Activated CD4-positive, alpha-beta T cell treated with anti-CD3 and anti-CD28 coated beads, Interleukin-10, Interleukin-2, amounts not matched to agents 100 ng/mL and 50 ng/mL, durations not matched to agents 16 hours and 8 hours (primary cell): ENCODE measurements at places on chromosomes 13 and 19.

GRCh38 chr13:49540552-49540951 lies 44.8 kb downstream of the PHF11 start:
- no peak for DNase-seq

DNA sequence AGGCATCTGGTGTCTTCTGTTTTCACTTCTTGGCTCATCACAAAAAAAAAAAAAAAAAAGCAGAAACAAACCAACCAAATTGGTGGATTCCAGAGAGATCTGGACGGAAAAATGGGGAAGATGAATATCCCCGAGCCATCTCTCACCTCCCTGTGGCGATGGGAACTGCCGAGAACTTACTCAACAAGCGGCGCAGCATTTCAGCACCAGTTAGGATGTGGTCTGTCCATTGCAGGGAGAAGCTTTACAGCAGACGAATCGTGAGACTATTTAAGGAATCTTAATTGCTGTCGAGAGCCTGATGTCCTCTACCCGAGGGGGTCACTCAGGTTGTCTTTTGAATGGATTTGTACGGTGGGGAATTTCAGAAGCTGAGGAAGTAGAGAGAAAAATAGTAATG lies 17.3 kb upstream of the KDM4B start:
- no peak for DNase-seq

DNA sequence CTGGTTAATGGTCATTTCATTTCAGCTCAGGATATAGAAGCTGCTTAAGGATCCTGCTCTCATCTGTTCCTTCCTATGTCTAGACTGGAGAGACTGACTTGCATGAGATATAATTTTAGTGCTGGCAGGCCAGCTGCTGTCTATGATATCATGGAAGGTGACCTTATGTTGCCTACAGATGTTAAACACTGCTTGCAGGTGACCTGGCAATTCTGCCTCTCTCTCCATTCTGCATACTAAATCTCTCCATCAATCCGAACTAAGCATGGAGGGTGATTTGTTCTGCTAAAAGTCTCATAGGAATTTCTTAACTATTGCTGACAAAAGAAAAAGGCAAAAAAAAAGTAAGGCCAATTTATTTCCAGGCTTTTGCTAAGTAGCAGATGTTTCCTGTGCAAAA lies 81.0 kb downstream of the CCNA1 start:
- DNase-seq: no peak

- DNase-seq: no peak
Measured at GRCh38 chr19:4390567-4391305, 9.6 kb downstream of the SH3GL1 start.

- DNase-seq: no peak
Measured at GRCh38 chr19:33865306-33865705, 68.6 kb downstream of the KCTD15 start.

DNA sequence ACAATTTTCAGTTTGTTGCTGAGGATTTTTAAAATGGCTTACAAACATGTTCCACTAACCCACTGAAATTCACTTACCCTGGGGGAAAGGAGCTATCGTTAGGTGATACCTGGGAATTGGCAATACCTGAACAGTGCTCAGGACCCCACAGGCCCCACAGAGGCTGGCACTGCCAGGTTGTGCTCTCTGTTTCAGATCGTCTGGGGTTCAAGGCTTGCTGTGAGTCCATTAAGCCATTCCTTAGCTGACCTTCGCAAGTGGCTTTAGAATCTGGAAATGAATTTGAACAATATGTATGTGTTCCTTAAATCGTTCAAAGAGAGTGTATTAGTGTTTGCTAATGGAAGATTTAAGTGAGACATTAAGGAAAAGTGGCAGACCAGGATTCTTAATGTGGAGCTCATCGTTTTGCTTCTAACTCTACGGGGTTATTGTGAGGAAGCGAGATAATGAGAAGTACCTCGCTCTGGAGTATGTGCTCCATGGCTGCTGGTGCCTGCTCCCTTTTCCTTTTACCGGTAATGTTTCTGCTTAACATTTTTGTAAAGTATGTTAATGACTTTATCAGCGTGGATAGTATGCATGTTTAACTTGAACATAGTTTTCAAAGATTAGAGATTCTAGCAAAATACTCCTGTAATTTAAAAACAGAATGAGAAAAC lies 13.6 kb downstream of the KLF5 start:
- DNase-seq: no peak

- no peak for DNase-seq
Measured at GRCh38 chr19:55259540-55260210, 858 bp upstream of the PPP6R1 start.

DNA sequence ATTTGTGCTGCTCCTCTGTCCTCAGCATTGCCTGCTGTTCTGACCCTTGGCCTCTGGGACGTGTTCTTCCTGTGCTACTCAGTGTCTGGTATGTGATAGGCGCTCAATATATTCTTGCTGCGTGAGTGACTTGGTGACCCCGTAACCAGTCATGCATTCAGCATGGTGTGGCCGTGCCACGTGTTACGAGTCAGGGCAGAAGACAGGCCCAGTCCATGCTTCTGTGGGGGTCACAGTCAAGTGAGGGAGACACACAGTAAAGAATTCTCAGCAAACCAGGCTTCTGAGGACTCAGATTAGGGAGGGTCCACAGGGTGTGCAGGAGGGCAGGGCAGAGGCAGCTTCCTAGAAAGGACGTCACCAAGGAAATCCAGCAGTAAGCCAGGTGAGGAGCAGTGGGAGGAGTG lies 7.9 kb downstream of the PPP1R37 start:
- DNase-seq: no peak

GRCh38 chr13:113403255-113404104 lies 39.5 kb upstream of the GRTP1 start:
- no peak for DNase-seq

- DNase-seq: no peak
Measured at GRCh38 chr13:106568299-106569003, 514 bp upstream of the ARGLU1 start.

GRCh38 chr19:7997809-7998480 lies 7.5 kb downstream of the ELAVL1 start:
- DNase-seq: no peak

DNA sequence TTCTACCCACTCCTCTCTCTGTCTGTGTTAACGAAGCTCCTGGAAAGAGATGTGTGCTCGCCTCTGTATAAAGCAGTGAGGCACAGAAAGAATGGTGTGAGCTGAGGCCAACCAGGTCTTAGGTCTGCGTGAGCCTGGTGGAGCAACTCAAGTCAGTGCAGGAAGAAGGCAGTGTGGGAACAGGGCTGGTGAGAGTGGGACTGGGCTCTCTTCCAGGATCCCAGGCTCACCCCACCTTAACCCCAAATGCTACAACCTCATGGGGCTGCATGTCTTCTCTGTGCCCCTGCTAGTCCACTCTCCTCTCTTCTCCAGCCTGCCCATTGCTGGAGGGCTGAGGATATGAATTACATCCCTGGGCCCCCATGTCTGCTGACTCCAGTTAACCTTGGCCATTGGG lies 127.4 kb downstream of the DCT start:
- no peak for DNase-seq

DNA sequence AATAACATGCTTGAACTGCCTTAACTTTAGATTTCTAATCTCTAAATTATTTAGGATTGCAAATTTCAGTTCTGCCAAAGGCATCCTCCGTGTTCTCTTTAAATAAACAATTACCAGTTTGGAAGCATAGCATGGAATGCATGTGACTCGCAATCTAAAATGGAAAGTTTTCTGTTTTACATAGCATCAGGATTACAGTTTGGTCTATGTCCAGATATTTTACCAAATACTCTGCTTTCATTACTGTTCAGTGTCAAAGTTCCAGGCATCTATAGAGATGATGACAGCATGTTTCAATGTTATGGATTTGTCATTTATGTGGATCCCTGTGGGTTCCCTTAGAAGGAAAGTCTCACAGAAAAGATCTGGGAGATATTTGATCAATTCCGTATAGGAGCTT lies 16.8 kb downstream of the FLT1 start:
- DNase-seq: no peak

- no peak for DNase-seq
Measured at GRCh38 chr13:58202099-58202498, 570.6 kb downstream of the PCDH17 start.

GRCh38 chr13:27822873-27823311 lies 30.6 kb downstream of the GSX1 start:
- DNase-seq: no peak

GRCh38 chr13:25095851-25096453 lies at the start of gene PABPC3:
Gene PABPC3 (plus strand): TSS chr13:25096136. CDS start chr13:25096199, 63 bp downstream.
- DNase-seq: no peak

GRCh38 chr13:76630629-76631230 lies 255.5 kb downstream of the KCTD12 start:
- no peak for DNase-seq

DNA sequence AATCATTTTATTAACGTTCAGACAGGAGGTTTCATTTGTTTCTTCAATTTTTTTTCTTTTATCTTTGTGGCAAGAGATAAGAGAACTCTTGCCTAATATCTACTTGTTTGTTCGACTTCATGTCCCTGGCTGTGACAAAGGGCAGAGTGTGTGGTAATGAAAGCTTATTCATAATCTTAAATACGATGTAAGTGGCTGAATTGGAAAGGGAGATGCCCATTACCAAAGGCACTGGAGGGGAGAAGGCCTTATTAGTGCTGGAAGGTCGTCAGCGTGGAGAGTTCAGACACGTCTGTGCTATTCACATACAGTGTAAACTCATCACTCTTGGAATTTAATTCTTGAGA lies 54.0 kb downstream of the RFC3 start:
- DNase-seq: no peak

DNA sequence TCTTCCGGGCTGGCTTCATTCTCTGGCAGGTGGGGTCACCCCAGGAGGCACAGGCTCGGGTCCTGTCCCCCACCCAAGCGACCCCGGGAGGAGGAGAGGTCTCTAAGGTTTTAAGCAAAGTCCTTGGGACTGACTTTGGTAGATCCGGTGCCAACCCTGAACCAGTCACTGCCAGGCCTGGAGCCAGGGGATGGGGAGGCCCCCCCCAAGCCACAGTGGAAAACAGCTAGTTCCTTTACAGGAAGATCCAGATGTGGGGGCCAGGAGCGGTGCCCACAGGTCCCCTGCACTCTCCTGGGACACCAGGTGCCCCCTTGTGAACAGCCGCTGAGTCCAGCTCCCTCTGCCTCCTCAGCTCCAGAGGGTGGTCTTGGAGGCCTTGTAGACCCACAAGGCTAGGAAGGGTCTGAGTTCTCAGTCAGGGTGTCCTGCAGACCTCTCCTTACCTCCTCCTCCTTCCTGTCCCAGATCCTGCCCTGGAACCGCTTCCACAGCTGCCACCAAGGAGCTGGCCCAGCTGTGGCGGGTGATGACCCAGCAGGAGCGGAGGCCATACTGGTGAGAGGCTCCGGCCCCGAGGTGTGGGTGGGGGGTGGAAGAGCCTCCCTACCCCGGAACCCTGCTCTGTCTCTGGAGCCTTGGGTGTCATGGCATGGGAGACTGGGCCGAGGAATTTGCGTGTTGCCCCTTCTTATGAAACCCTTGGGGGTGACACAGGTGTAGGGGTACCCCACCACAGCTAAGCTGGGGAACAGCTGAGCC lies 6.0 kb downstream of the SIX5 start:
- no peak for DNase-seq

DNA sequence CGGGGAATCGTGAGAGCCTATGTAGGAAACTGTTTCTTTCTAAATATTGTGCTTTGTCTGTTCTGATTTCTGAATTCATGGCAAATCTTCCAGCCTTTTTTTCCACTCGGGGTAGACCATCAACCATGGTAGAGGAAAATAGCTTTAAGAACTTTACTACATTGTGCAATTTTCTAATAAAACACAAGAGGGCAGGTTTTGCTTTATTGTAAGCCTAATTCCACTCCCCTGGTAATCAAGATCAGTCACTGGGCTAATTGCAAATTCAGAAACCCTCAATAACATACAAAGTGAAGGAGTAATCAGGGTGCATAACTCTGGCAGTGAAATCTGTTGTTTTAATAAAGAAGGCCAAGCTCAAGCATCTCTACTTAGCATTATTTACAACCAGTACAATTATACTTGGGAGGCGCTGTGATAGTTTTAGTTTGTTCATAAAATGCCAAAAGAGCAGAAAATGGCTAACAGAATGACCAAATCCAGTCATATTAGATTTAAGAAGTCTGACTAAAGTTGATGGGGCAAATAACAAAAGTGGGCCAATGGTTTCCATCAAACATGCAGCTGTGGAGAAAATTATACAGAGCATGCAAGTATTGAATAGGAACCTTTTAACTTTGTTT lies 43.8 kb downstream of the DCT start:
- peak; percentile 55 for DNase-seq

DNA sequence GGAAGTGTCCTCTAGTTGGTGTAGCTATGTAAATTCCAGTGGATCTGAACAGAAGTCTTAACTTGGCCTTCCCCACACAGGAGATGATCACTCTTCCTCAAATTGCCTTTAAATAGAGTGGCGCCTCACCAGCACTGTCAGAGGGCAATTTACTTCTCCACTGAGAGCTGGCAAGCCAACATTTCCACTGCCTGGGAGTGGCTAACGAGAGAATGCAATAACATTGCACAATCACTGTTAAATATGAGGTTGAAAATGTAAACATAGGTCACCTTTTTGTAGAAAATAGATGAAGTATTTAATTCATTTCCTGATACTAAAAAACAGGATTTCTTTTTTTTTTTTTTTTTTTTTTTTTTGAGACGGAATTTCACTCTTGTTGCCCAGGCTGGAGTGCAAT lies 55.4 kb upstream of the UBL3 start:
- DNase-seq: no peak

DNA sequence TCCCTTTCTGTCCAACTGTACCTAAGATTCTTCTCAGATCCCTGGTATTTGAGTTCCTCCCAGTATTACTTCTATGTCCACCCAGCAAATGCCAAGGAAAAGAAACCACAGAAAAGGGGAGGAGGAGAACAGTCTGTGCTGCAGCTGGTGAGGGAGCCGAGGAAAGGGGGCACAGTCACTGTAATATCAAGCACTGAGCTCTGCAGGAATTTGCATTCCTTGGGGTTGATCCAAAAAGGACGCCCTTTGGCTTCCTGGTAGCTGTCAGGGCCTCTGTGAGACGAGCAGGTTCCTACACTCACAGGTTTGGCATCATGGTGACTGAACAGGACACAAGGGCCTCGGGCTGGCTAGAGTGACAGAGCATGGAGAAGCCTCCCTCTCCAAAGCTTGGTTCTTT lies 273.4 kb downstream of the NHLRC3 start:
- no peak for DNase-seq

DNA sequence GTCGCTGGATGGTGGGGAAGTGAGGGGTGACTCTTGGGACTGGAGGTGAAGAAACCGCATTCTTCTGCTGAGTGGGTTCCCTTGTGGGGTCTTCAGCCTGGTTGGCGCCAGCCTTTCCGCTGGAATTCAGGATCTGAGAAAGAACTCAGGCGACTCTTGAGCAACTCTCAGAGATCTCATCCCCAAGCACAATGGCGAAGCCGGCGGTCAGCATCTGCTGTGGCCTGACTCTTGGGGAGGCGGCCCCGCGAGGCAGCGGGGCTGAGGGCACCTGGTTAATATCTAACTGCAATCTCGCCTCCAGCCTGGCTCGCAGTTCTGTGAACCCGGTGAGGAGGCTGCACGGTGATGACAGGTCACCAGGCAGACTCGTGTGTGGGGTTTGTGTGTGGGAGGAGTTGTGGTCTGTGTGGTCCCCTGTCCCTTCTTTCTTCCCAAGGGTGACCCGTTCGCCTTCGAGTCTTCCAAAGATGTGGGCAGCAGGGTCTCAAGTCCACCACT lies 883 bp downstream of the ZNF441 start:
- peak; percentile 21 for DNase-seq
